ENCODE measurements at places on chromosomes 5 and 9.

- DNase-seq: no peak
These were observed 386.0 kb upstream of the GRIN3A start for GRCh38 chr9:102124465-102124864.

GRCh38 chr9:127463911-127464310 is 12.6 kb downstream of the LRSAM1 start:
- DNase-seq: no peak

GRCh38 chr9:126860757-126861466 is 473 bp downstream of the ZBTB34 start:
- peak; percentile 41 for DNase-seq

GRCh38 chr5:121138495-121138907 is 674.4 kb downstream of the PRR16 start:
- DNase-seq: no peak

- DNase-seq: no peak
These were observed 78.5 kb downstream of the CD180 start for GRCh38 chr5:67118050-67118620.

GRCh38 chr5:92372766-92373165 is 989.6 kb upstream of the ARRDC3 start:
- no peak for DNase-seq

- no peak for DNase-seq
These were observed 22.2 kb downstream of the MRPS30 start for GRCh38 chr5:44830951-44831350.

- no peak for DNase-seq
These were observed 450.9 kb downstream of the CCDC171 start for GRCh38 chr9:16003785-16004184.

GRCh38 chr9:110048976-110049698 is 158.8 kb downstream of the C9orf152 start:
- DNase-seq: peak; percentile 43

- no peak for DNase-seq
These were observed 11.6 kb downstream of the SEPTIN8 start for GRCh38 chr5:132765311-132766019.

- no peak for DNase-seq
These were observed 16.0 kb downstream of the TRMO start for GRCh38 chr9:97906236-97906831.

DNA sequence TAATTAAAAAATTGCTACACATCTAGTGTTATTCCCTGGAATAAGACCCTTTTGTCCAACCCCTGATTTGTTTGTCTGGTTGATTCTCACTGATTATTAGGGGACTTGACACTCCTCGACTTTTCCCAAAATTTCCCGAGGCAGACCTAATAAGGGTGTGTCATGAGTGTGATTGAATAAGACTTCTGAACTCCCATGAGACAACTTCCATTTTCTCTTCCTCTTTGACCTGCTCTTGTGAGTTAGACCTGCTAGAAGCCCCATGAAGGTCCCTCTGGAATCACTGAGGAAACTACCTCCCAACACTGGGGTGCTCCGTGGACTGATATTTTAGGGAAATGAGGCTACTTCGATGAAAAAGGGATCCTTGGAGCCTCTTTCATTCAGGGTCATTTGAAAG is 83.4 kb downstream of the MUSK start:
- DNase-seq: no peak

DNA sequence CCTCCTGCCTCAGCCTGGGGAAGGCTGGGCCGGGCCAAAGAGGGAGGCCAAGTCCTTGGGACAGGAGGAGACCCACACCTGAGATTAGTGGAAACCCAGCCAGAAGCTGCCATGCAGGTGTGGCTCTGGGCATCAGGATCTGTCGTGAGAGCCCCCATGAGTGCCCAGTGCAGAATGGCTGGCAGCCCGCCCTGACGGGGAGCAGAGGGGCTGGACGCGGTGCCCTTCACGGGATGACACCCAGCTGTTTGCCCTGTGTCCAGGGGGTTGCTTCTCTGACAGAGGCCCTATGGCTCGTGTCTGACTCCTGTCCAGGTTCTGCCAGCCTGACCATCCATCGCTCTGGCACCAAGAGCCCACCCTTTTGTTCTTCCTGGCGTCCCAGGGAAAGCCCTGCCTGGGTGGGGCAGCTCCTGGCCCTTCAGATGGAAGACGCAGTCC is 8.5 kb downstream of the DIPK1B start:
- DNase-seq: no peak

DNA sequence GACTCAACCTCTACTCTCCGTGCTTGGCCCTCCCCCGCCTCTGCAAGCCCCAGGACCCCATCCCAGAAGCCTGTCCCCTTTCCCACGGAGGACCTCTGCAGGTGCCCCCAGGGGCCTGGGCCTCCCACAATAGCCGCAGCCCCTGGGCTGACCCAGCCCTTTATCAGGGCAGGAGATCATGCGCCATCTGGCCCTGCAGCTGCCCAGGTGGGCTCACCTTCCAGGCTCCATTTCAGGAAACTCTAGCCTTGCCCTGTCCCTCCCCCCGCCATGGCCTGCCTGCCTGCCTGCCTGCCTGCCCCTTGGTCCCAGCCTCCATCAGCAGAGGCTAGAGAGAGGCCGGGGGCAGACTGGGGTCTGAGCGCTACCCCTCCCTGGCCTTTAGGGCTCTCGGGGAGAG is 48.7 kb downstream of the ASS1 start:
- DNase-seq: no peak

DNA sequence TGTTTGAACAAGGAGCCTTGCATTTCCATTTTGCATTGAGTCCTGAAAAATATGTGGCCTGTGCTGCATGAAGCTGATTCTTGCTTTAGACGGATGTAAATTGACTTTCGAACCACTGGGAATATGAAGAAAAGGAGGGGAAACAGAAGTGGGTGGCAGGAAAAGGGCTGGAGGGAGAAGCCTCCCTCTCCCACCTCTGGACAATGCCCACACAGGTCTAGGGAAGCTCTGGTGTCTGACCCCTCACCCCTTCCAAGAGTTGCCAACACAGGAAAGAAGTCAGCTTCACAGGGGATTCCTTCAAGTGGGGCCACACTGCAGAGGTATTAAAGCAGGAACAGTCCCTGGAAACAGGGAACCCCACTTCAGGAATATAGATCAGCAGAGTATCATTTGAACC is 52.2 kb downstream of the ZNF366 start:
- DNase-seq: no peak

DNA sequence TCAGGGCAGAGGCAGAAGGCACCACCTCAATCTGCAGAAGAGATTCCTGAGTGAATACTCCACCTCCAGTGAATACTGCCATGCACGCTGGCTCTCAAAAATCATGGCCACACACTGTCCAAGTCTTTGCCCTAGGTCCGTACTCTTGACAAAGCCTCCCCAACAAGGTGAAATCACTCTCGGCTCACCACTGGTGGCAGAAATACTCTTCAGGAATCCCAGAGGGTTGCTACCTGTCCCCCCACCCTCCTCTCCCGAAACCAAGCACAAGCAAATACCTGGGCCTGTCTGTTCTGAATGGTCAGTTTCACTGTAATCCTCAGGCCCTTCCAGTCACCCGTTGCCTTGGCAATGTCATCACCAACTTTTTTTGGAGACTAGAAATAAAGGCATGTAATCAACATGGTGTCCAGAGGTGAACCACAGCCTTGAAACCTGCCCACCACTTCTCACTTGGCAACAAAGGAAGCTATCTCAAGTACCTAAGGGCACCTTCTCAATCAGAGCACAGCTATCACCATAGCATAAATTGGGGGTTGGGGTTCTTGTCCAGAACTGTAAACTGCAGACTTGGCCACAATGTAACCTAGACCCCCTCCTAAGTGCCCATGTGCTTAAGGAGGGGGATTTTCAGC is 1.8 kb downstream of the RPL12 start:
- no peak for DNase-seq

- DNase-seq: peak; percentile 88
These were observed 7.3 kb upstream of the BARHL1 start for GRCh38 chr9:132575005-132575609.

DNA sequence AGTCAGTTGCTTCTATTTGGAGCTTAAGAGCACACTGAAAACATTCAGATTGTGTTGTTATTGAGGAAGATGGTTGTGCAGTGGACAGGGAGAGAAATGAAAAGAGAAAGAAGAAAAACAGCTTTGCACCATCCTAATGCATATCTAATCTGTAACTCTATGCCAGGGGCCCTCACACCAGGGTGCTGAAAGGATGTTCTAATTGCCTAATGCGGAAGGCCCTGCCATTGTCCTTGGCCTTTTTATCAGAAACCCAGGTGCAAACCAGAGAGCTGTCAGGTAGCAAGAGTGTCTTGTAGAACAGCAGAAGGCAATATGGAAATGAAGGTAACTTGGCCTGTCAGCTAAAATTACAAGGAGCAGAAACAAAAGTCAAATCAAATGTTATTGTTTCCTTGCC is 384.5 kb upstream of the PIK3R1 start:
- no peak for DNase-seq

DNA sequence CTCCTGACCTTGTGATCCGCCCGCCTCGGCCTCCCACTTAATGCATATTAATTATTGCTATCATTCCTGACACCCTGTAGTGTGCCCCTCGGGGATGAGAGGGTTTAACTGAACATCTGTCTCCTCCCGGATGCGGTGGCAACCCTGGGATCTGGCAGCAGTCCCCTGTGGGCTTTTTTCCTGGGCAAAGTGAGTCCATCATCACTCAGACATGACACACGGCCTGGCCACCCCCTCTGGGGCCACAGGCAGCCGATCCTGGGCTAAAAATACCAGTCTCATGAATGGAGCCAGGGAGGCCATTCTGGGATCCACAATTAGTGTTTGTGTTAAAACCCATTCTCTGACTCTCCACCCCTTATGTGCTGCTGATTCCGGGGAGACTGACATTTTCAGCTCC is 161.2 kb downstream of the RGS3 start:
- no peak for DNase-seq

- DNase-seq: no peak
These were observed 141.1 kb upstream of the RASEF start for GRCh38 chr9:83204047-83204446.

GRCh38 chr9:96078897-96079490 is 203.5 kb downstream of the ERCC6L2 start:
- DNase-seq: no peak

- DNase-seq: no peak
These were observed 128.3 kb downstream of the DOCK2 start for GRCh38 chr5:169765176-169765996.

DNA sequence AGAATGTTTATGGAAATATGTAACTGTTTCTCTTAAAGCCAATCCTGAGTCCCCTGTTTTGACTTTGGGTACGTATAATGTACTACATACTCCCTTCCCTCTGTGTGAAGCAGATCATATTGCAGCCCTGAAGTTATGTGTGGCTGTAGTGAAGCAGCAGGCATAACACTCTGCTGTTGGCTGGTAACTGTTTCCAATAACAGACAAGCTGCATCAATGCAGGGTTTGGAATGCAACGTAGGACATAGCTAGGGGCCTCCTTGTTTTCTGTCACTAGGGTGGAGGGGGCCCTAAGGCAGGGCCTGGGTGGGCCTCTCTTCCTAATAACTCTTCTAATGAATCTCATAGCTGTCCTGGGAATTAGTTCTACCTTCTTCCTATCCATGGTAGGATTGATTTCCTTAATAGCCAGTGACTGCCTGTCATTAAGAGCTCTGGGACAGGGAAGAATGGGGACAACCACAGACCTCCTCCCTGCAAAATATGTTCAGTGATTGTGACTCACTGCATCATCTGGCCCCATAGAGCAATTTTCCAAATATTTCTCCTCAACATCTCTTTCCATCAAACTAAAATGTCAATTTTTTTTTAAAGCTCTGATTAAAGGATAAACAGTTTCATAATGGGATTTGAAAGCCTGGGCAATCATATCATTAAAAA is 129.6 kb upstream of the HMHB1 start:
- DNase-seq: no peak

GRCh38 chr5:142905348-142905747 is 135.2 kb downstream of the ARHGAP26 start:
- no peak for DNase-seq

- no peak for DNase-seq
These were observed 8.7 kb downstream of the STK10 start for GRCh38 chr5:172178991-172179989.

DNA sequence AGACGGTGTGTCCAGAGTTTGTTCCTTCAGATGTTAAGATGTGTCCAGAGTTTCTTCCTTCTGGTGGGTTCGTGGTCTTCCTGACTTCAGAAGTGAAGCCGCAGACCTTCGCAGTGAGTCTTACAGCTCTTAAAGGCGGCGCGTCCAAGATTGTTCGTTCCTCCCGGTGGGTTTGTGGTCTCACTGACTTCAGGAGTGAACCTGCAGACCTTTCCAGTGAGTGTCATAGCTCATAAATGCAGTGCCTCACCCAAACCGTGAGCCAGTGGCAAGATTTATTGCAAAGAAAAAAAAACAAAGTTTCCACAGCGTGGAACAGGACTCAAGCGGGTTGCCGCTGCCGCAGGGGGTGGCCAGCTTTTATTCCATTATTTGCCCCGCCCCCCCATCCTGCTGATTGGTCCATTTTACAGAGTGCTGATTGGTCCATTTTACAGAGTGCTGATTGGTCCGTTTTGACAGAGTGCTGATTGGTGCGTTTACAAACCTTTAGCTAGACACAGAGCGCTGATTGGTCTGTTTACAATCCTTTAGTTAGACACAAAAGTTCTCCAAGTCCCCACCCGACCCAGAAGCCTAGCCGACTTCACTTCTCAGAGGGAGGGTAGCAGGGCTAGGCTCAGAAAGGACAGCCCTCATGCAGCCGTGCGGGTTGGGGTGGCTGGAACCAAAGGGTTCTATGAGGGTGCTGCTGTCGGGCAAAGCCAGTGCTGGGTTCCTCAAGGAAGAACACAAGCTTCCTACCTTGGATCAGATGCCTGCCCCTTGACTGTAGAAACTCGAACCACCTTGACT is 9.1 kb upstream of the RNF130 start:
- no peak for DNase-seq

DNA sequence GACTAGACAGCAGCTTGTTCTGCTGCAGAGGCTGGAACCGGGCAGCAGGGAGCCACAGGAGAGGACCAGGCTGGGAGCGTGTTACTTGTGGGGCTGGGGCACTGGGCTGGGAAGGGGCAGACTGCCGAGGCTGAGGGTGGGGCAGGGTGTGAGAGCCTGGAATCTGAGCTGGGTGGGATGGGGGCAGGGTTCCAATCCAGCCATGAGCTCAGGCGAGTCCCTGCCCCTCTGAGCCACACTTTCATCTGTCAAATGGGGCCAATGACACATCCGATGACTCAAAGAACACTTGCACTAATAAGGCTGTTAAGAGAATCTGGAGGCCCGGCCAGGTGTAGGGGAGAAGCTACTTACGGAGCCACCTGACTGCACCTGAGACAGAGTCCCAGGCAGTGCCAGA is 18.7 kb upstream of the WDR38 start:
- no peak for DNase-seq

DNA sequence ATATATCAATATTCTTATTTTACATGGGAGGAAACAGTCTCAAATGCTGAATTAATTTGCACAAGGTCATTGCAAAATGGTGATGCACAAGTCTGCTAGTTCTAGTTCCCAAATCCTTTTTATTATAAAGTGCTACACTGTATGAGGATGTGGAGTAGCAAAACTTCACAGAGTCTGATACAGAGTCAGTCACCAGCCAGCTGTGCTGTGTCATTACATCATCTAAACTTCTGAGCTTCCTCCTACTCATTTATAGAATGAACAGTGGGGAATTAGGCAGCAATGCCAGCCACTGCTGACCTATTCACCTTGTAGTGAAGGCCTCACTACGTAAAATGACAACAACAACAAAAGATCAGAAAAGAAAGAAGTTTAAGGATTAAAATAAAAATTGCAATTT is 357.8 kb downstream of the TMEM167A start:
- no peak for DNase-seq
